ENCODE measurements at places on chromosomes 6 and 20.

- DNase-seq, result no peak
Observed at GRCh38 chr6:16700202-16700915, 60.9 kb downstream of the ATXN1 start.

DNA sequence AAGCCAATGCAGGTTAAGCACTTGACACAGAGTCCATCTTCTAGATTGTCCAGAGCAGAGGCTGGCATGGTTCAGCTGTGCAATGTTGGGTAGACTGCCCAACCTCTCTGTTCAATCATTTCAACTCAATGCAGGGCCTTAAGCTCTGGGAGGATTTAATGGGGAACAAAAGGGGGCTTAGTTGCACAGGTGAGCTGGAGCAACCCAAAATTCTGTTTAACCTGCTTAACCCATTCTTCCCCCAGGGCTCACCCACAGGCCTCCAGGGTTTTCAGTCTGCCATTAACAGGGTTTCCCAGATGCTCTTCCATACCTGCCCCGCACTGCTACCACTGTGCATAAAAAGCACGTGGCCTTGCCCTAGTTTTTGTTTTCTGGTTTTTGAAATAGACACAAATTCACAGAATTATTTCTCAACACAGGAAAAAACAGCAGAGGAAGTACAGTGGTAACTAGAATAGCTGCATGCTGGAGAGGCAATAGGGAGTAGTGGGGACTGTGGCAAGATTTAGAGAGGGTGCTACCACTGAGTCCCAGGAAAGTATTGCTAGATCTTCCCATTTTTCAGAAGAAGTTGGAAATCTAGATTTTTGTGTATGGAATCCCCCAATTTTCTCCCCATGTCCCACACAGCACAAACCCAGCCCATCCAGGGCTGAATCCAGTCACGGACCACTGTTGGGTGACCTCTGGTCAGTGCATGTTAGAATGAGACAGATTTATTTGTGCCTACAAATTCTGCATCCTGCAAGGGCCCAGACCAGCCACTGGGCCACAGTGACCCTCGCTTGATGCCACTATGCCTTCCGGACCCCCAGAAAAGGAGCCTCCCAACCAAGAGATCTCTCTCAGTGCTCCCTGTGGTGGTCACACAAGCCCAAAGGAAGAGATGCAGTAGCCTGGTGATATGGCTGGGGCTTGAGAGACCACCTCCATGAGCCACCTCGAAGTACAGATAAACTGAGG, 4.6 kb downstream of the PTGIS start:
- no peak for DNase-seq

DNA sequence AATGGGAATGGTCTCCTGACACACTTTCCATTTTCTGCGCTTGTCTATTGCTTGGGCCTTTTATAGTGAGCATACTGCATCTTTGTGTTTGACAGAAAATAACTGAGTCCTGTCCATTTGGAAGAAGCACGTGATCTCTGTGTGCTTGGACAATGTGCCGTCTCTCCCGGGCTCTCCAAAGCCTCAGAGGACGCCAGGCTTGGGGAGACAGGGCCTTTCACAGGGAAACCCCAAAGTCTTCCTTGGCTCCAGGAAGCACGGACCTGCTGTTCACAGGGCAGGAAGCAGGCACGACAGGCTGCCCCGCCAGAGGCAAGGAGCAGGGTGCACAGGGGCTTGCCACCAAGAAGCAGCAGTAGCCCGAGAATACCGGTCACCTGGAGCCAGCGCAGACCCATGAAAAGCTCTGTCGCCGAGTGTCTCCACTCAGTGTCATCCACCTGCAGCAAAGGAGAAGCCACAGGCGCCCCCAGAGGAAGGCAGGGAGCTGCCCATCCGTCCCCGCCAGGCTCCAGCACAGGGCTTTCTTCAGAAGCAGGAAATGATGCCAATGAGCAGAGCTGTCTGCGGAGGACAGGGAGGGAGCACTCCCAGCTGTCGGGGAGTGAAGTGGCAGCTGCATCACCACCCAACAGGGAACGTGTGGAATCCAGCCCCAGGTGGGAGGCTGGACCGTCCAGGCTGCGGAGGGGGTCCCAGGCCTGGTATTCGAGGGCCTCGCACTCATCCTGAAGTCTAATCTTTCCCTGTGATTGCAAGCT, 135.1 kb downstream of the AGPAT4 start:
- DNase-seq, result no peak

DNA sequence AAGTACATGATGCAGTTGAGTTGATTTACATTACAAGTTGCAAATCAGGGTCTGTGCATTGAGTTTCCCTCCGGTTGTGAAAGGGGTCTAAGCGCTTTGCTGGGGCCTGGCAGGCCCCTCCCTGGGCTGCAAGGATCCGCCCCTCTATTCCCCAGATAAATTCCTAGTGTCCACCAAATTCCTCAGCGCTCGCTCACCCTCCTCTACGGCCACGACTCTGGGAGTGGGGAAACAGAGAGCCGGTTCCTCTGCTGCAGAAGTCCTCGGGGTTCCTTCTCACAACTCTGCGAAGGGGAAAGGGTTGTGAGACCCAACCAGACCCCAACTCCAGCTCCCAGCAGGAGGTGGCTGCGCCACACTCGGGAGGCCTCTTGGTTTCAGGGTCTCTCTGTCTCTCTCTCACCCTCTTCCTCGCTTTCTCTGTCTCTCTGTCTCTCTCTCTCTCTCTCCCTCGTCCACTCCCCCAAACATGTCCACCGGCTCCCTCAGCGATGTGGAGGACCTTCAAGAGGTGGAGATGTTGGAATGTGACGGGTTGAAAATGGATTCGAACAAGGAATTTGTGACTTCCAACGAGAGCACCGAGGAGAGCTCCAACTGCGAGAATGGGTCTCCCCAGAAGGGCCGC, at the start of gene TCF21:
Gene TCF21, plus strand, starts transcription at position 185 of the 628 bp plus-strand sequence. Its CDS starts 285 bp downstream, at position 470.
- no peak for DNase-seq

DNA sequence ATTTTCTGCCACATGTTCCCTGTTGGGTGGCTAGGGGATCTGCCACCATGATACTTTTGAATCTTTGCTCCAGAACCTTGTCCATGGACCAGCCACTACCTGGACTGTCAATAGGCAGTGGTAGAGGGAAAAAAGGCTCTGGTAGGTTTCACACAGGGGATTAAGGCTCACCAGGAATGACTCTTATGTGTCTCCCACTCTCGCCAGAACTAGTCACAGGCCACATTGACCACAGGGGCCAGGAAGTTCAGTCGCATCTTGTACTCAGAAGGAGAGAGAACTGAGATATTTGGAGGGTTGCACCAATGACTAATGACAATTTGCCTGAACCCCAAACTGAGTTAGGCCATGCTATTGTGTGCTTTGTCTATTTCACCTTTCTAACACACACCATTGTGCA, 23.6 kb upstream of the APCDD1L start:
- peak; percentile 24 for DNase-seq

- DNase-seq, result no peak
Observed at GRCh38 chr6:47650553-47651432, 47.6 kb upstream of the ADGRF4 start.

DNA sequence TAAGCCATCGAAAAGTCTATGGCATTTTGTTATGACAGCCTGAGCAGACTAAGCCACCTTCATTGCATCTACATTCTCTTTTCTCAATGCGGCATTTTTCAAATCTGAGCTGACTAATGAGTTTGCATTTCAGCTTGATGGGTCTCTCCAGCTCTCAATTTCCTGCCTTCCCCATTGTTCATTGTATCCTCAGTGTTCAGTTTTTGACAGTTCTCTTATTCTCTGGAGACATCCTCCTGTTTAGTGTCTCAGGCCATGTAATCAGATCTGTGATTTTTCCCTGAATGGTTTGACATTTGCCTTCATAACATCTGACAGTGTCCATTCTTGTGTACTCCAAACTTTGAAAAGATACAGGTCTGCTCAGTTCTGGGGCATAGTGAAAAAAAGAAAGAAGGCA, 27.9 kb upstream of the MCM3 start:
- no peak for DNase-seq

DNA sequence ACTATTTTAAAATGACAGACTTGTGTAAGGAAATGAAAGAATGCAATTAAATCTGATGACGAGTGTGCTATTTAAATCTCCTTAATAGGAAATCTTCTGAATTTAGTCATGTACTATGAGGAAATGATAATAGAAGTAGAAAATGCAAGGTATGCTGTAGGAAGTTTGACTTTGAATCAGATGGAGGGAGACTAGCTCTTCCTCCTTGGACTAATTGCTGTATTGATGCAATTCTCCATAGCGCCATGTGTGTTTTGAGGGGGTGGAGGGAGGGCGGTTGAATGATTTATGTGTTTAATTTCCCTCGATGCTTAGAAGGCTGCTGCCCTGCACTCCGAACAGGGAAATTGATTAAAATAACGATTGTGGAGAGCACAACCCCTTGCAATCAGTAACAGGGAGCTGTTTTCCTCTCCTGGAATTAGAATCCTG, 214.4 kb upstream of the PRND start:
- DNase-seq, result no peak

- no peak for DNase-seq
Observed at GRCh38 chr20:44701118-44701857, 13.9 kb upstream of the CCN5 start.

DNA sequence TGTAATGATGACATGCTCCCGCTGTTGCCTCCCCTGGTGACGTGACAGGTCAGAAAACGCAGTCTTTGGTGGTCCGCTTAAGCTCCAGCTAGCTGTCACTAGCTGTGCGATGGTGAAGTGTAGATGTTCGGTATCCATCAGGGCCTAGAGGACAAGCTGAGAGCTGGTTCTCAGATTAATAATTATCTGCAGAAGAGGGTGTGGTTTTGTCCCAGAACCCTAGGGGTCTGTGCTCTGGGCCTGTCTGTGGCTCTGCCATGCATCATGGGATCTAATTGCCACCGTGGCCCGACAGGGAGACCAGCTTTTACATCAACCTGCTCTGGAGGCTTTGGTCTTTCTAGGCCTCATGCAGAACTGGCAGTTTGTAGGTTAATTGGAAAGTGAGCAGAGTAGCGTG, 34.1 kb downstream of the ERMARD start:
- DNase-seq, result no peak

- DNase-seq, result no peak
Observed at GRCh38 chr20:54733687-54734086, 258.3 kb downstream of the DOK5 start.

DNA sequence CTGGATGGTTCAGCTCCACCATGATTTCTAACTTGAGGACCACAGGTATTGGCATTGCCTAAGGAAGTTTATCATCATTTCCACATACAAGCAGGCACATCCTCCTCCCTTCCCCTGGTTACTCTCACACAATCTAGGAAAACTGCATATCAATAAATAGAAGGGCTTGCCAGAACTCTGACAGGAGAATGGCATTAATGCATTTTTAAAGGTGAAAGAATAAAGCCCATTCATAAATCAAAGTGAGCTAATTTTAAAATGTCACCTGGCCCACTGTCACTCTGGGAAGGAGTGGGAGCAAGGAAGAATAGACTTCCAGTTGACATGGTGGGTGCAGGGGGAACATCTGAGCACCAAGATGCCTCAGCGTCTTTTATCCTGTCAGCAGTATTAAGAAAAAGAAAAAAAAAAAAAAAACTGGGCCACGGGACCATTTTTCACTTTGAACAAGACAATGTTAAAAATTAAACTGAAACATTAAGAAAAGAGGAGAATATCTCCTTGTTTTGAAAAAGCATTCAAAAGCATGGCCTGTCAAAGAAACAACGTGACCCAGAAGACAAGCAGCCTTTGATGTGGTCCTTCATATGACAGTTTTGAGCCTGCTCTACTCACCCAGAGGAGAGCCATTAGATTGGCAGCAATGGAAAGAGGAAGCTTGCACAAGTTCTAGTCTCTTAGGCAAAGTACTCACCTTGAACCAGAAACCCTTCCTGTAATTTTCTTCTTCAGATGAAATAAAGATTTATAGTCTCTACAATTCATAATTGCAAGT, 39.3 kb upstream of the SMLR1 start:
- no peak for DNase-seq

- DNase-seq, result no peak
Observed at GRCh38 chr6:30839671-30840070, 44.6 kb upstream of the DDR1 start.

GRCh38 chr6:83273596-83273995, 80.4 kb downstream of the RWDD2A start:
- no peak for DNase-seq

DNA sequence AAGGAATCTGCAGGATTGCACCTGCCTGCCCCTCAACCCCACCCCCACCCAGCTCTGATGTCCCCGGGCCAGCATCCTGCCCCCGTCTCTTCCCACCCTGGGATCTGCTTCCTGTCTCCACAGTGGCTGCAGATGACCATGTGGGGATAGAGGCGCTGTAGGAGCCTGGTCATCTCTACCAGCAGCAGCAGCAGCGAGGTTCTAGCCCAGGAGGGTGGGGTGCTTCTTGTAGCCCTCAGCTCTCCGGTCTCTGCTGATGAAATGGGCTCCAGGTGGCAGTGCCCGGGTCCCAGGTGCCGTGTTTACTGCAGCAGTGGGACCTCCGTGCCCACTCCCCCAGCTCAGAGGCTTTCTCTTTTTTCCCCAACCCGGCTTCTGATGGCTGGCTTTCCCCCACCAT, 25.2 kb downstream of the CAPN11 start:
- no peak for DNase-seq

- no peak for DNase-seq
Observed at GRCh38 chr6:123808556-123808955, 4.9 kb downstream of the NKAIN2 start.

DNA sequence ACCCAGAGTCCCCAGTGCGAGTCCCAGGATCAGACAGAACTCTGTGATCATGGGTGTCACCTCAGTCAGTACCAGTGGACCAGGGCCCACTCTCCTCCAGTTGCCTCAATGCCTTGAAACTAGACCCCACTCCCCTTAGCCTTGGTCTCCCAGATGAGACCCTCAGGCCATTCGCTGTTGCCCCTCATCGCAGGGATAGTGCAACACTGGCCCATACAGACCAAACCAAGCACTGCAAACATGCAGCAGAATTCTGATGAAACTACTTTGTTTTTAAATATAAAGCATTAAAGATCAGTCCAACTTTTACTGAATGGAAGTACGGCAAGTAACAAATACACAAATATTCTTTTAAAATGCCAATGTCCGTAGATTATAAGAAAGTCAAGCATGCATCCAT, 101.2 kb upstream of the NT5E start:
- no peak for DNase-seq

Measured in NB4 (cell line).